ENCODE measurements at places on chromosomes 16 and 17. TPM values are rescaled to one million over a fixed set of nuclear protein-coding genes. Genes with fewer than 3 reads are reported as not detected.

GP1BA gene
- polyA plus RNA-seq: 0.04 TPM

PRR15L gene
- not detected for polyA plus RNA-seq

UMOD gene
- polyA plus RNA-seq: not detected

GNGT2 gene
- polyA plus RNA-seq: 2.7 TPM

RPRML gene
- polyA plus RNA-seq: not detected

TBL3 gene
- 71.1 TPM for polyA plus RNA-seq

NAA38 gene
- 108 TPM for polyA plus RNA-seq
